Camera-type eye (tissue), 1 donor: ENCODE measurements at places on chromosomes 11 and 22. TPM values are rescaled to one million over a fixed set of nuclear protein-coding genes. Genes with fewer than 3 reads are reported as not detected.

The STX3 gene
- 129 TPM for total RNA-seq

The RAB39A gene
- 16.5 TPM for total RNA-seq

The STK33 gene
- total RNA-seq, result 36.1 TPM

The AQP11 gene
- total RNA-seq, result 7.9 TPM

The EFCAB6 gene
- 15.9 TPM for total RNA-seq

The MRGPRX3 gene
- total RNA-seq, result not detected

The SLC22A8 gene
- 8.5 TPM for total RNA-seq

The ABTB2 gene
- total RNA-seq, result 17.5 TPM

The ATG2A gene
- total RNA-seq, result 15.8 TPM

The DDTL gene
- not detected for total RNA-seq

The TRIM49 gene
- total RNA-seq, result not detected

The SLC5A1 gene
- total RNA-seq, result 0.82 TPM

The MOGAT2 gene
- total RNA-seq, result not detected

The ART1 gene
- total RNA-seq, result not detected

The LMO2 gene
- 17.5 TPM for total RNA-seq

The PGM2L1 gene
- 24.2 TPM for total RNA-seq

The PANX3 gene
- total RNA-seq, result not detected
